Head of caudate nucleus (tissue), 42 donors: ENCODE measurements at places on chromosomes 3 and 15.

DNA sequence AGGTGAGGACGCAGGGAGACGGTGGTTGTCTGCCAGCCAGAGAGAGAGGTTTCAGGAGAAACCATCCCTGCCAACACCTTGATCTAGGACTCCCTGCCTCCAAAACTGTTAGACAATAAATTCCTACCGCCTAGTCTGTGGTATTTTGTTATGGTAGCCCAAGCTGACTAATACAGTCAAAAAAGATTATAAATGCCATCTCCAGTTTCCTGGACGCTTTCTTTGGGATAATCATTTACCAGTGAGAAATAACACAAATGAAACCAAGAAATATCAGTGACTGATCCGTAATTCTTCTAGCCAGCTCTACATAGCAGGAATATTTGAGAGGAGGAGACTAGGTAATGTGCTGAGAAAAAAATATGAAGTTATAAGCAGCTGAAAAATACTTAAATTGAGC is 707.8 kb upstream of the LMCD1 start:
- DNase-seq = no peak

DNA sequence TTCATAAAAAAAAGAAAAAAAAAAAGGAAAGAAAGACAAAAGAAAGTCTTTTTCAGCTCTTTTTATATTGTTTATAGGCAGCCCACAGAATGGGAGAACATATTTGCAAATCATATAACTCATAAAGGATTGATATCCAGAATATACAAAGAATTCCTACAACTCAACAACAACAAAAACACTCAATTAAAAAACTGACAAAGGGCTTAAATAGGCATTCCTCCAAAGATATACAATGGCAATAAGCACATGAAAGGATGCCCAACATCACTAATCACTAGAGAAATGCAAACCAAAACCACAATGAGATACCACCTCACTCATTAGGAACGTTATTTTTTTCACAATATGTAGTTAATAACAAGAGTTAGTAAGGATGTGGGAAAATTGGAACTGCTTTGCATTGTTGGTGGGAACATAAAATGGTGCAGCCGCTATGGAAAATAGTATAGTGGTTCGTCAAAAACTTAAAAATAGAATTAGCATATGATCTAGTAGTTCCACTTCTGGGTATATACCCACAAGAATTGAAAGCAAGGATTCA is 54.2 kb upstream of the CMTM8 start:
- DNase-seq = no peak

GRCh38 chr3:158244274-158244673 is 134.4 kb downstream of the RSRC1 start:
- no peak for DNase-seq

GRCh38 chr3:14113965-14114635 is 10.6 kb downstream of the CHCHD4 start:
- DNase-seq = no peak

GRCh38 chr3:55525436-55525835 is 38.3 kb upstream of the WNT5A start:
- DNase-seq = no peak

DNA sequence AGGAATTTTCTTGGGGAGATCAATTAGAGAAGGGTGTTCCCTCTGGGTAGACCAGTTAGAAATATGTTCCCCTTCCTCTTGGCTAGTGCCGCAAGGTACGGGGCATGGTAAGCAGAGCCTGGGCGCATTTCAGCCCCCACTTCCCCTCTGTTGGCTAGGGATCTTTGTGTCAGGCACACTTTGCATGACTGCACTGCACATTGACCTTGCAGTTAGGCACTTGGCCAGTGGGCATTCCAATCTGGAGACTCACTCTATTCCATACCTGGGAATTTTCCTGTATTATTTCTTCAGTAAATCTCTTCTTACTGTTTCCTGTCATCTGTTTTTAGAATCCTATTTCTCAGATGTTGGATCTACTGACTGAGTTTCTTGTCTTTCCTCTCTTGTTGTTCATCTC is 30.0 kb upstream of the CACNA1D start:
- DNase-seq = no peak

DNA sequence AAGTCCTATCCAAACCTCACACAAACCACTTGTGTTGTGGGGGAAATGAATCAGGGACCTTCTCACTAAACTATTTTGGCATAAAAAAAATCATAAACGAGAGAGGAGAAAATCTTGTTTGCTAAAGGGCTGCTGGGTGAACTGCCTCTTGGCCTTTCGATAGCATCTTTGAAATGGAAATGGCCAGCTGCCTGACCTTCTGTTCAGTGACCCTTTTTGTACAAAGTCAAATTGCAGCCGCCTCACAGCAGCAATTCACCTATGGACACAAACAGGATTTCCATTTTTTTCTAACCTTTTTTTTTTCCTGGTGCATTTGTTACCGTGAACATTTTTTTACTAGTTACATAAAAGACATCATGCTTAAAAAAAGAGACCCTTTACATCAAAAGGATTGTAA is 89.0 kb upstream of the ONECUT1 start:
- no peak for DNase-seq

- no peak for DNase-seq
Observed at GRCh38 chr3:132160198-132160597, 125.4 kb upstream of the CPNE4 start.

- DNase-seq = no peak
Observed at GRCh38 chr15:72836676-72837330, 53.2 kb upstream of the ADPGK start.

- DNase-seq = no peak
Observed at GRCh38 chr15:55279746-55280351, 9.8 kb downstream of the RAB27A start.

GRCh38 chr3:194318511-194319161 is 32.5 kb downstream of the CPN2 start:
- no peak for DNase-seq

GRCh38 chr15:96870580-96870979 is 540.1 kb downstream of the NR2F2 start:
- no peak for DNase-seq

GRCh38 chr15:40764629-40765103 is 798 bp downstream of the GCHFR start:
- DNase-seq = no peak

- DNase-seq = peak; percentile 61
Observed at GRCh38 chr3:114498539-114499370, 204.9 kb downstream of the TIGIT start.

DNA sequence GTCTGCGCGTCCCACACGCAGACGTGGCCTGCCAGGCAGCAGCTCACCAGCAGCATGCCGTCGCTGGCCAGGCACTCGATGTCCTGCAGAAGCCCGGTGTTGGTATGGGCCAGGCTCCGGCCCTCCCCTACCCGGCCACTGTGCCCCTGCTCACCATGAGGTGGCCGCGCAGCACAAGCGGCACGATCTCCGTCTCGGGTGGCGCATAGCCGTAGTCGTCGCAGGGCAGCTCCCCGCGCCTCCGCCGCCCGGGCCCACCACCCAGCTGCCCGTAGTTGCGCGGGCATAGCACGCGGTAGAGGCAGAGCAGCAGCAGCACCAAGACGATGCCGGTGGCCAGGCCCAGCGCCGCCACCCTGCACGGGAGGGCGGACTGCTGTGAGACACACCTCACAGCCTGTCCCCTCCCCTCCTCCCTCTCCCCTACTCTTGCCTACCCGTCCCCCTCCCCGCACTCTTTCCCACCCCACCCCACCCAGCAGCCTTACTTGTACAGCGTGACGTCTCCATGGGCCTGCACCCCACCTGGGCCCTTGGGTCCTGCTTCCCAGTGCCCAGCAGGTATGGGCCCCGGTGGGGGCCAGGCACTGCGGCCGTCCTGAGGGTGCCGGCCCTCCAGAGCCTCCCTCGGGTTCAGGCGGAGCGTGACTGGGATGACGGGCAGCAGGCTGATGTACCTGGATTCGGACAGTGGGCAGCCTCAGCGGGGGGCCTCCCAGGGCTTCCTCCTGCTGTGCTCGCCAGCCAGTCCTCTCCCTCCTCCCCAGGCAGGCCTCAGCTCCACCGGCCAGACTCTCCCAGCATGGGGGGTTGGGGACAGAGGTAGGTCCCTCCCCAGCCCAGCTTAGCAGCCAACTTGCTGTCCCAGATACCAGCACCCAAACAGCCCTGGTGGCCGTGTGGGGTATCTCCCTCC is 37.6 kb downstream of the PTPN23 start:
- no peak for DNase-seq

DNA sequence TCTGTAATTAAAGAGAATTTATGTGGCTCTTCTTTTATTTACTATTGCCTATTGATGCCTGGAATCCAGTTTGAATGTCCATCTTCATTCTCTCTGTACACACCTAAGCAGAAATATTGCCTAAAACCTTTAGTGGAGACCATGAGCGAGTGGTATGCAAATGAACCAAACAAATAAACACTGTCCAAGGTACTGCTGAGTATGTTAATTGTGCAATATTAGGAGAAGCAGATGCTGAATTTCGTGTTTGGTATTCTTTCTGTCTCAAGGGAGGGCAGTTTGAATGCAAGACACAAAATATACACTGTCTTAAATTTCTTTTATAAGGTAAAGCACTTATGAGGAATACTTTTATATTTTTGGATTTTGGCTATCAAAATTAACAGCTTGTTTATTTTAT is 440.9 kb downstream of the RBMS3 start:
- DNase-seq = no peak

- no peak for DNase-seq
Observed at GRCh38 chr3:171397089-171397488, 63.1 kb downstream of the TNIK start.

DNA sequence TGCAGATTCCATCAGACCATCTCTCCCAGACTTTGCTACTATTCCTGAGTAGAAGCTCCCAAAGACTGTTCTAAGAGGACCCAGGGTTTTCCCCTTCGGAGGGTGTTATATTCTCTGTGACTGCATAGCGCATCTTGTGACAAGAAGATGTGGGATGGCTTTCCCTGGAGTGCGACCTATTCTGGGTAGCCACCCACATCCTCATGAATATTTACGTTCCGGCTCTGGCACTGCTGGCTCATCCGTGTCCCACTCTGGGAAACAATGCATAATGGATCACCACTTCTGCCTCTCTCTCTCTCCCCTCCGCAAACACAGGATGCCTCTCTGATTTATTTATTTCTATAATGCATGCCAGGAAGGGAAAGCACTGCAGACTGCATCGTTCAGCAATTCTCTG is 166.1 kb downstream of the PYDC2 start:
- peak; percentile 63 for DNase-seq

DNA sequence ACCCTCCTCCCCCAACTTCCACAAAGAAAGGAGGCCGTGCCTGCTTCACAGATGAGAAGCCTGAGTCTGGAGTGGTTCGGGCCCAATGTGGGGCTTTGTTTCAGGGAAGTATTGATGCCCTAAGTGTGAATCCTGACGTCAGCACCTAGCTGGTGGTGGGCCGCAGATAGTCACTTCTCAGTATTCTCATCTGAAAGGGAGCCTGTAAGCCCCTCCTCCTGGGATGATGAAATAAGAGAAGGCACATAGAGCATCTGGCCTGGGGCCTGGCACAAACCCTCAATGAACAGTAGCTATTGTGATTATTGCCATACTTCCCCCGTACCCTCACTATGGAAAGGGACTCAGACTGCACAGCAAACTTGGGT is 24.8 kb downstream of the LINGO1 start:
- DNase-seq = no peak

GRCh38 chr3:178802259-178802658 is 266.0 kb downstream of the KCNMB2 start:
- no peak for DNase-seq

DNA sequence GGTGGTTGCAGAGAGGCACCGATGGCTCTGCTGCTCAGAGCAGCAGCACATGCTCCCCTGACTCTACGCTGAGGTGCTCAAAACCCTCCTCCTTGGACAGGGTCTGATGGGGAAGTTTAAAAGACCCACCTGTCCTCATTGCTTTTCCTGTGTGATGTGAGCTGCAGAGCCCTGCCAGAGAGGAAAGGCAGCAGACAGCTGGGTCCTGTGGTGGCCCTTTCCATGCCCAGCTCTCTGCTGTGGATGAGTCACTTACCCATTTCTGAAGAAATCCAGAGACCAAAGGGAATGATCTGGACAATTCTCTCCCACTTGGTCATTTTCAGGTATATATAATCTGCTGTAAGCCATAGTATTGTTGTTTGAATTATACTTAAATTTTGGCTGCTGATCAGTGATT is 121.7 kb downstream of the CHDH start:
- DNase-seq = no peak

- no peak for DNase-seq
Observed at GRCh38 chr15:75836959-75837334, 6.3 kb upstream of the UBE2Q2 start.

GRCh38 chr3:138384531-138384930 is 36.2 kb downstream of the MRAS start:
- DNase-seq = no peak

DNA sequence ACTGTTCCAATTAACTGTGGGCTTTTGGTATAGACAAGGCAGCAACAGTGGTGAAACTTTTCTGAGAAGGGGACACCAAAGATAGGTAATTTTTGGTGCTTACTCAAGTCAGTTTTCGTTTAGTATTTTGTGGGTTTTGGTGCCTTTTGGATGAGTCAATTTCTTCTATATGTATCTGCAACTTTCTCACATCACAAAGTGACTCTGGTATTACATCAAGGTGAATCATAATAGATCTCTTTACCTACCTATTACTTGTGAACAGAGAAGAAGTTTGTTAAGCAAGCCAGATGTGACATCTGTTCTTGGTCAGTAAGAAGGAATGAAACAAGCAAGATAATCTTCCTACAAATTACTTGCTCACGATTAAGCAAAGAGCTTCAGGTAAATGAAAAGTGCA is 732.4 kb upstream of the DPPA4 start:
- no peak for DNase-seq

- DNase-seq = no peak
Observed at GRCh38 chr3:114567771-114568170, 273.9 kb downstream of the TIGIT start.

DNA sequence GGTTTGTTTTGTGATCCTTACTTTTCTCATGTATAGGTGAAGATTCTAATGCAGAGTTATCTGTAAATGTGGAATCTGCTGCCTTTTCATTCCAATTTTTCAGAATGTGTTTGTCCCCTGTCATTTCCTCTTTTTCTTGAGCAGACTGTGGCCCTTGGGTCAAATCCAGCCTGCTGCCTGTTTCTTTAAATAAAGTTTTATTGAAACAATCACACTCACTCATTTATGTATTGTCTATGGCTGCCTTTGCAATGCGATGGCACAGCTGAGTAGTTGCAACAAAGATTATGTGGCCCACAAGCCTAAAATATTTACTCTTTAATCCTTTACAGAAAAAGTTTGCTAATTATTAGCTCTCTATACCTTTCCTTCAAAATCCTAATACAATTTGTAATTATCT is 116.3 kb upstream of the NPHP3 start:
- DNase-seq = no peak

- DNase-seq = no peak
Observed at GRCh38 chr3:94159062-94159828, 96.4 kb downstream of the NSUN3 start.

GRCh38 chr3:124780761-124781475 is 50.7 kb downstream of the UMPS start:
- DNase-seq = peak; percentile 69

DNA sequence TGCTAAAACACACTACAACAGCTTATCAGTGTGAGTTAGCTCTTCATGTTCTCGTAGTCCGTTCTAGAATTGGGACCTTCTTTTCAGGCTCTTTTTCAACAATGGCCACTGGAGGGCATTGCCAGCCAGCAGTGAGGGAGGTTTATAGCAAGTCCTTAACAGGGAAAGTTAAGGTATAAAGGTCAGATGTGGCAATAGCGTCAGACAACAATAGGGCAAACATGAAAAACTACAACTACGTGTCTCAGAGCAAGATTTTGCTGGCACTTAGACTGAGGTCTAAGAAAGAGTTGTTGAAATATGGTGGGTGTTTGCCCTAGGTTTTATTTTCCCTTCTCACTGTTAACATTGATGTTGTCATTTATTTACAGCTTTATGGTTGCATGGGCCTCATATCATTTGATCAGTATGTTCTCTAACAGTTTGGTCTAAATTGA is 161.4 kb downstream of the GMNC start:
- DNase-seq = no peak

GRCh38 chr3:179247289-179248015 is 3.5 kb downstream of the KCNMB3 start:
- DNase-seq = no peak
